ENCODE measurements at places on chromosomes 3 and 15.

DNA sequence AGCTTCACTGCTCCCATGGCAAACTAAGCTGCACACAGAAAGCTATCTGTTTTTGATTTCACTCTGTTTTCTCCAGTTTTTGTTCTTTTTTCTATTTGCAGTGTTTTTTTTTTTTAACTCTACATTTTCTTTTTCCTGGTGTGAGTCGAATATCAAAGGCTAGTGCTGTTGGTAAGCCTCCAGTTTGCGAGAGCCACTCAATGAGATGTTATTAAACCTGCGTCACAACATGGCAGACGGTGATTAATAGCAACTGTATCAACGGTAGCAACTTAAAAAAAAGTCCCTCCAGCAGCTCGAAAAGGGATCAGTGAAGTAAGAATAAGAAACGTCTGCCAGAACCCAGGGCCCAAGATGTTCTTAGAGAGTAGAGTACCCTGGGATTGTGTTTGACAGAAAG lies 84.1 kb downstream of the MEIS2 start:
- DNase-seq: peak; percentile 95

GRCh38 chr3:181722156-181722555 lies 10.4 kb downstream of the SOX2 start:
- DNase-seq: no peak

DNA sequence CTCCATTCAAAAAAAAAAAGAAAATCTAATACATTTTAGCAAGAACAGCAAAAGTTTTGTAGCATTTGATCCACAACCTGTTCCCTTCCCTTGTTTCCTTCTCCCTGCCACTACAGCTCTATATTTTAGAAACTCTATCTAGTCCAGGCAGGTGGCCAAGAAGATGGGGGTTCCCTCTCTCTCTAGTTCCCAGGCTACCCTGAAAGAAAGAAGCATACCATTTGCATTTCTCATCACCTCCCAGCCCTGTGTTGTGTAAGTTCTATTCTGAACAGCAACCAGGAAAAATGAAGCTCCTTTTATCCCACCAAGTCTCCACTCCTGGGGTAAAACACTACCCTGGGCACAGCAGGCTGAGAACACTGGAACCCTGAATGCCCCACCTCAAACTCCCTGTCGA lies 100.0 kb downstream of the PCCB start:
- peak; percentile 92 for DNase-seq

GRCh38 chr3:155015776-155016436 lies 64.2 kb upstream of the MME start:
- peak; percentile 19 for DNase-seq

- no peak for DNase-seq
Observed at GRCh38 chr3:188287762-188288505, 134.0 kb downstream of the LPP start.

GRCh38 chr3:146473726-146474125 lies 4.4 kb upstream of the PLSCR2 start:
- no peak for DNase-seq

DNA sequence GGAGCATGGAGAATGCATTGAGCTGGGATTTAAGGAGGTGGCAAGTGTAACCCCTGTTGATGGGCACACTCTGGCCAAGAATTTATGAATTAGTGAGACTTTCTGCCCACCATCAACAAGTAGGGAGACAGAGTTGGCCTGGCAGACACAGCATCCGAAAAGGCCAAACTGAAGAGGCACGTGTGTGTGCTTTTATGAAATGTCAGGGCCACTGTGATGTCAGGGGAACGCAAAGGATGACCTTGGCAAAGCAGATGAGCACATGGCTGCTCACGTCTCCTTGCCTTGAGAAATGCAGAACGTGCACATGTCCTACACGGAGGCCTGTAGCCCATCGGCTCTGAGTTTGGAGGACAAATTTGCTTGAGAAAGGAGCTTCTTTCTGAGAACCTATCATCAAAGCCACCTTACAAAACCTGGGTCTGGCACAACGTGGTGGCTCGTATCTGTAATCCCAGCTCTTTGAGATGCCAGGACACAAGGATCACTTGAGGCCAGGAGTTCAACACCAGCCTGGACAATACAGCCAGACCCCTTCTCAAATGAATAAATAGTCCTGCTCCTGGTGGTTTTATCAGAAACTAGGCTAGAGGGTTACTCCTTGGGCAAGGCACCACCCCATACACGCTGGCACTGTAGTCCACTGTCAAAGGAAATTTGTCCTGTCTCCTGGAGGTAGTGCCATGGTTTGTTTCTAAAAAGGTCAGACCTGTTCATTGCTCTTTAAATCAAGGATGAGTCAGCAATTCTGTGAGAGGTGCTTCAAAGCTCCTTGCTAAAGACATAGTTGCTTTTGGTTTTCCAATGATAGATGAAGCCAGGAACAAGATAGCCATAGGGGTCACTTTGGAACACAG lies 941 bp upstream of the SH3BP5 start:
- DNase-seq: no peak

- DNase-seq: no peak
Observed at GRCh38 chr3:126380011-126380768, 14.5 kb upstream of the CFAP100 start.
